Right atrium auricular region (tissue), 2 donors: ENCODE measurements at places on chromosomes 5 and 9.

DNA sequence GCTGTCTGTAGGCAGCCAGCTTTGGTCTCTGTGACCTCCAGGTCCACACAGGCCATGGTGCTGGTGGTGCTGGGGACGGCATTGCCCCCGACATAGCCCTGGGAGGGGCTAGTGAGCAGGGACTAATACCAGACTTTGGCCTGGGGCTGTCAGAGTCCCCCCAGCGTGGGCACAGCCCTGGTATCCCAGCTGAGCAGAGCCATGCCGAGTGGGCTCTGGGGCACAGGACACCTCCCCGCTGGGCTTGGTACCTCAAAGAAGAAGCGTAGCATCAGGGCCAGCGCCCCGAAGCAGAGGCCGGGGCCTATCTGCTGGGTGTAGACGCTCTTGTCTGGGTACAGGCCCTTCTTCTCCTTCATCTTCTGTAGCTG lies 9.5 kb downstream of the MYMK start:
- no peak for DNase-seq

DNA sequence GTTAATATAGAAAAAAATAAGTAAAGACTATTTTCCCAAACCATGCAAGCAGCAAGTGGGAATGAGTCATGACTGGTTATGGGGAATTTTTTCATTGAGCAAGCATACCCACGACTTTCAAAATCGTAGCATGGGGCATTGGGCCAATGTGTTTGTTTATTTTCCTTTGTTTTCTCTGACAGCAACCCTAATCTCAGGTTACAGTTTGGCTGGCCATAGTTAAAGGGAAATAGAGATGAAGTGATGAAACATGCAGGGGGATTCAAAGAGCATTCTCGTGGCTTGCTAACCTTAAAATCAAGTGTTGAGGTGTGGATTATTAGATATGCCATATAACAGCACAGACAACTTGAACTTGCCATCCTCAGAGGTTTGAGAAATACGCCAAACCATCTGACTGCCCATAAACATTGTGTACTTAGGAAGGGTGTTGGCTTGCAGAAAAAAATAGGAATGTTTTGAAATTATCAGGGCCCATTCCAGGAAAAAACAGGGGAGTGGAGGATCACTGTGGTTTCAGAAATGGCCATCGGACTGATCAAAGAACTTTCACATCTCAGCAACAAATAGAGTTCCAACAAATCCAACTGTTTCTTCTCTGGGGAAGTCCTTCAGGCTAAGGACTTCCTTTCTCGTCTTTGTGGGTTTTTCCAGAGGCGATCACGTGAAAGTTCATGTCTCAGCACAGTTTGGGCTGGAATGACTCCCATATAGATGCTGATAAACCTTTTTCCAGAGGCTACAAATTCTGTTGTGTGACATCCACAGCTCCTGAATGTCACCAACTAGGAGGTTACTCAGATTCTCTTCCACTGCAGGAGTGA lies 259.1 kb downstream of the SYK start:
- peak; percentile 77 for DNase-seq

DNA sequence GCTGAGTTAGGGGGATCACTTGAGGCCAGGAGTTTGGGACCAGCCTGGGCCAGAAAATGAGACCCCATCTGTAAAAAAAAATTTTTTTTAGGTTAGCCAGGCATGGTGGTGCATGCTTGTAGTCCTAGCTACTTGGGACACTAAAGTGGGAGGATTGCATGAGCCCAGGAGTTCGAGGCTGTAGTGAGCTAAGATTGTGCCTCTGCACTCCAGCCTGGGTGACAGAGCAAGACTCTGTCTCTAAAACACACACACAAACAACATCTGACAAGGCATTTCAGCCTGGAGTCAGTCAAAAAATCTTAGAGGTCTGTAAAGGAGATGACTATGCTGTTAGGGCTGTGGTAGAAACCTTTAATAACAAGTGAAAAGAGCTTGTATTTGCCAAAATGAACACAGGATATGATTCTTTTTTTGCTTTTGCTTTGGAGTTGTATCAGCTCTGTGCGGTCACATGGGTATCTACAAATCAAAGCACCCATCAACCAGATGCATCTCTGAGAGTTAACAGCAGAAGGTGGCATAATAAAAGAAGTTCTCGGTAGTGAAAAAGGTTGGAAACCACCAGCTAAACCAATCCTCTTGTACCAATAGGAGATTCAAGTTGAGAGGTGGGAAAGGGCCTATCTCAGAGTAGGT lies 3.6 kb upstream of the PSMD5 start:
- DNase-seq = no peak

- DNase-seq = no peak
Measured at GRCh38 chr5:180006141-180006540, 65.4 kb downstream of the RNF130 start.

GRCh38 chr9:88786291-88787079 lies 204.8 kb upstream of the S1PR3 start:
- DNase-seq = no peak

DNA sequence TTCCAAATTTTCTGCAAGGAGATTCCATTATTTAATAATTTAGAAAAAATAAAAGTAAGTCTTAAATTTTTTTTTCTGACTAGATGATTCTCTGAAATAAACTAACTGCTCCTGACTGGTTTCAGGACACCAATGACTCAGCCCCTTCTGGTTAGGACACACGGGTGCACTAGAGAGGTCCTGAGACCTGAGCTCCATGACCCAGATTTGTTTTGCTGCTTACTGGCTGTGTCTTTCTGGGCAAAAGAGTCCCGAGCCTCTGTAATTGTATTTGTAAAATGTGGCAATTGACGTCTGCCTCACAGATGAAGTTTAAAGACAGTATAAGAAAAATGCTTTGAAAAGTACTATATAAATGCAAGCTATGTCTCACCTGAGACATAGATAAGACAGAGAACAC lies 89.1 kb downstream of the SLC24A2 start:
- no peak for DNase-seq
